H9 (cell line): ENCODE measurements at places on chromosomes 2 and 18.

GRCh38 chr2:161381546-161381945 lies 34.6 kb upstream of the TBR1 start:
- DNase-seq, result no peak

- DNase-seq, result no peak
Observed at GRCh38 chr18:45519411-45520280, 95.6 kb upstream of the SLC14A2 start.

DNA sequence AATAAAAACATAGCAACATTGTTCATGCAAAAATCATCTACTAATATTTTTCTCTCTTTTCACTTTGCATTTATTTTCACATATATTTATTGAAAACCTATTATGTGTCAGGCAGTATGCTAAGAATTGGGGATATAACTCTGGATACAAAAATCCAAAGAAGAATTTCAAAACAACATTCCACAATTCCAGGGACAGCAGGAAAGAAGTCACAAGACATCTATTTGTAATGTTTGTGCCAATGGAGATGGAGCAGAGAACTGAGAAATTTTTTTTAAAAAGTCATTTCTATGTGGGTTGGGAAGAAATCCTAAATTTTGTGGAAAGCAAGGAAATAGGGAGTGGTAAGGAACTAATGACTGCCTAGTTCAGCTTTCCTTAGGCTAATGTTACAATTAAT lies 128.6 kb upstream of the TLK1 start:
- DNase-seq, result no peak

- no peak for DNase-seq
Observed at GRCh38 chr2:133641942-133642725, 73.9 kb upstream of the NCKAP5 start.

DNA sequence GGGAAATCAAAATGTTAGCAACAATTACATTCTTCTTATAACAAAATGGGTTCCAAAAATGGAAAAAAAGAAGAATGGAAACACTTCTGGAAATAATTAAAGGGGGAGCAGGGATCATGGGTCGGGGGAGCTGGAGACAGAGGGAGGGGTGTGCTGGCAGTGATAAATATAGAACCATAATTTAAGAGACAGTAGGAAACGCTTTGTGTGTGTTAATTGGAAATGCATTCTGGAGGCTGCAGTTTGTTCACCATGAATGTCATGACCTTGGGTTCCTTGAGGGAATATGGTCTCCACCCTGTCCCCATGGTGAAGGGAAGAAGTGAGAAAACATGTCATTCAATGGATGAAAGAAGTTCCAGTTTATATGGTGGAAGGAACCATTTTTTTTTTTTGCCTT lies 540.7 kb downstream of the TNS1 start:
- DNase-seq, result no peak

- DNase-seq, result no peak
Observed at GRCh38 chr2:36044411-36044810, 311.2 kb upstream of the CRIM1 start.

DNA sequence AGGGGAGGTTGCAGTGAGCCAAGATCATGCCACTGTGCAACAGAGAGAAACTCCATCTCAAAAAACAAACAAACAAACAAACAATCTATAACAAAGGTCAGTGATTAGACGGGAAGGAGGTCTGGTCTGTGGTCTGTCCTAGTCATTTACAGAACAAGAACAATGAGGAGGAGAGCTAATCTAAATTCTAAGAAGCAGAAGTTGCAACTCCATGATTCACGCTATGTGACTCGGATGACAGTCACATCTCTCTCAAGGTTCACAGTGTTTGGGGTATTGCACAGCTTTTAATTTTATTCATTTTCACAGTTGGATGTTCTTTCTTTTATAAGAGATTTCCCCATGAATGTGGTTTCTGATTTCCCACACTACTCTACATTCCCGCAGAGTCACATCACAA lies 218.7 kb upstream of the PIEZO2 start:
- no peak for DNase-seq
